ENCODE measurements at places on chromosomes 7 and 10.

GRCh38 chr10:14325325-14325955, 5.3 kb downstream of the FRMD4A start:
- DNase-seq, result peak; percentile 54

DNA sequence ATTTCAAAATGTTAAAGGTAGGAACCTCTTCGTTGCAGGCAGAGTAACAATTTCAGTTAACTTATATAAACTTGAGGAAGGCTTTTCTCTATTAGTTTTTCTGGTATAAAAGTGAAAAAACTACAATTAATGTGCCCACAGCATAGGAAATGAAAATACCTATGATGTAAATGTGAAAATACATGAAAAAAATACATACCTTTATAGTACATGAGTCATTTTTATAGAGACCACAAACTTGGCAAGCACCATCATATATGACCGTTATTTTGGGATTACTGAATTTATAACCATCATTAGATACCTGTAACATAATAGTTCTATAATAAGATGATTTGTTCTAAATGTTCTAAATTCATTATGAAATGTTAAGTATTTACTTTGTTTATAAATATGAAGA, 42.7 kb downstream of the VWDE start:
- no peak for DNase-seq

GRCh38 chr10:15180736-15181135, 12.2 kb upstream of the NMT2 start:
- no peak for DNase-seq

DNA sequence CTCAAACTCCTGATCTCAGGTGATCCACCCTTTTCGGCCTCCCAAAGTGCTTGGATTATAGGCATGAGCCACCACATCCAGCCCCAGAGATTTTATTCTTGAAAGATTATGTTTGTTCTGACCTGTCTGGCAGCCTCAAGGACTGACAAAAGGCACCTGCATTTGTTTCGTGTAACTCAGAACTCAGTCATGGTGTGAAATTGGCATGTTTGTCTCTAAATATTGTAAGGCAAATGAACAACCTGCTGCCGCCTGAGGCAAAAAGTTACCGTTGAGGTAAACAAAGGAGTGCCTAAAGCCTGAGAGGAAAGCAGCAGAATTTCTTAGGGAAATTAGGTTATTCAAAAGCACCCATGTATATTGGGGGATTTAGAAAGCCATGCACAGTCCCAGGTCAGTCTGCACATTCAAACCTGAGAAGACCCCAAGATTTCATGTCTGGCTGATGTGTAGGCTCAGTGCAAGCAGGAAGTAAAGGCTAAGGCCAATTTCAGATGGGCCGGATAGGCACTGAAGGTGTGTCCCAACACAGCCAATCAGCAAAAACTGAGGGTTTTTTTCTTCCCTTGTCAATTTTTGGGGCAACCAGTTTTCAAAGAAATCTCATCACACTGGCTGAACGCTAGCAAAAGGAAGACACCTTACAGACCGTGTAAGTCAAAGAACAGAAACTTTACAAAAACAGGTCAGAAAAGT, 33.3 kb upstream of the HHEX start:
- no peak for DNase-seq

- DNase-seq, result no peak
Measured at GRCh38 chr10:118392761-118393160, 50.6 kb upstream of the FAM204A start.

DNA sequence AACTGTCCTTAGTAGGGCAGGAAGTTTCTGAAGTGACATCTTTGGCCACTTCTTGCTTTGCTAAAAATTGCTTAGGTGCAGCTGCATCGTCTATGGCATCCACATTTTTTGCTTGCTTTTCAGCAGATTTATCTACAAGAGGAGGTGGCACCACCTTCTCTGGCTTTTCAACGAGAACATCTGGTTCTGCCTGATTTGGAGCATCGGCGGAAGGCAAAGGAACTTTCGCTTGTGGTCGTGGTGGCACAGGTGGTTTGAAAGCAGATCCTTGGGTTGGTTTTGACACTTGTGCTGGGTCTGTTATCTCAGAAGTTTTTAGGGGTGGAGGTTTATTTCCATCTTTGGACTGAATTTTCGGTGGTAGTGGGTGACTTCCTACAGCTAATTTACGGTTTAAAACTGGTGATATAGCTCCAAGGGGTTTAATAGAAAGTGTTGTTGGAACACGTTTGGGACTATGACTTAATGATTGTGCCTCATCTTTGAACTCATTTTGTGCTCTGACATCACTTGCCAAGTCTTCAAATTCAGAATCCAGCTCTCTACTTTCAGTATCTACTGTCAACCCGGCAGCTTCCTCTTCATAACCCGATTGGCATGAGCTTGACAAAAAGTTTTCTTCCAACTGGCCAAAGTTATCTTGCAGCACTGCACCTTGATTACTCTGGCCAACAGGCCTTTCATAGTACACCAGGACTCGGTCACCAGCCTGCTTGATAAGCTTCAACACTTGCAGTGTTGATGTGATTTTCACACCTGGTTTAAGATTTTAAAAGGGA, 44.0 kb downstream of the SLC18A2 start:
- no peak for DNase-seq

Measured in stimulated activated CD4-positive, alpha-beta T cell treated with anti-CD3 and anti-CD28 coated beads, Interleukin-2, amount 100 ng/mL, for 48 hours (primary cell).